Stimulated activated CD4-positive, alpha-beta T cell treated with anti-CD3 and anti-CD28 coated beads, Interleukin-12 subunit alpha, Interleukin-12 subunit beta, amount 100 ng/mL, for 24 hours (primary cell): ENCODE measurements at places on chromosomes 5 and 9.

DNA sequence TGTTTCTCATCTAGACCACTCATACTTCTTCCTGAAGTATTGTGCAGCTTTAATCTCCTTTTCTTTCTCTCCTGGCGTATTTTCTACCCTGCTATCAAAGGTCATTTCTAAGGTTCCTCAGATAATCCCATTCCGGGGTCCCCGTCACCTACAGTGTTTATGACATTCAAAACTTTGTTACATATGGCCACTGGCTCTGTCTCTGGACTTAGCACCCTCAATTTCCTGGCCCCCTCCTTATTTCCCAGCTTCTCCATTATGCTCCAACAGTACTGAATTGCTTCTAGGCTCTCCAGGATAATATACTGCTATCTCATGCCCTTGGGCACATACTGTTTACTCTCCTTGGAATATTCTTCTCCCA is 31.2 kb downstream of the RFK start:
- DNase-seq, result no peak

DNA sequence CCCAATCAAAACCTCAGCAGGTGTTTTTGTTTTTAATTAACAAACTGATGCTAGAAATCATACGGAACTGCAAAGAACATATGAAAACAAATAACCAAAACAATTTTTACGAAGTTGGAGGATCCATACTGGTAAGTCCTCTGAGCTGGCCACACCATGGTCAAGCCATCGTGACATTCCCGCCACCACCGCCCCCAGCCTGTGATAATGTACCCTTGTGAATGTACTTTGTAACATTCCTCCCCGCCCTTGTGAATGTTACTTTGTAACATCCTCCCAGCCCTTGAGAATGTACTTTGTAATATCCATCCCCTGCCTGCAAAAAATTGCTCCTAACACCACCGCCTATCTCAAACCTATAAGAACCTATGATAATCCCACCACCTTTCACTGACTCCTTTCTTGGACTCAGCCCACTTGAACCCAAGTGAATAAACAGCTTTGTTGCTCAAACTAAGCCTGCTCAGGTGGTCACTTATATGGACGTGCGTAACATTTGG is 63.3 kb downstream of the RAPGEF6 start:
- DNase-seq, result no peak

- no peak for DNase-seq
These were observed 26.2 kb downstream of the SNX24 start for GRCh38 chr5:122871661-122872060.

GRCh38 chr9:120435091-120435490 is 144.9 kb downstream of the CDK5RAP2 start:
- no peak for DNase-seq

GRCh38 chr5:10630126-10630525 is 66.3 kb downstream of the ANKRD33B start:
- DNase-seq, result no peak

DNA sequence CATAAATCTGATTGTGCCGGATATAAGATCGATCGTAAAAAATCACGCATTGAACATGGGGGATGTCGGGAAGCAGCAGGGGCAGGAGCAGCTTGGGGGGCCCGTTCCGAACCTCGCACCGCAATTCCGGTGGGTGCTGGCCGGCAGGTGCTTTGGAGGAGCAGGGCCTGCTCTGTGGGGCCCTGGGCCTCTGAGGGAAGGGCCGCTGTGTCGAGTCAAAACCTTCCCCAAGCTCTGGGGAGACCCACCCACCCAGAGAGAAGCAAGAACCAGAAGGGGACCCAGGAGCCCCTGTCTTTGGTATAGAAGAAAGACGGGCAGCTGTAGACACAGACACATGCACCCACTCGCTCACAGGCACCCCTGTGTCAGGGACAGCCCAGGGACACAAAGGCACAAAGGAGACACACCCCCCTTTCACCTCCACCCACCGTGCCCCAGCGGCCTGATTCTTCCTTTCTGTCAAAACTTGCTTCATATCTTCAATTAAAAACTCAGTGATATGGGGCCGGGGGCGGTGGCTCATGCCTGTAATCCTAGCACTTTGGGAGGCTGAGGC is 49.4 kb upstream of the ZBTB43 start:
- no peak for DNase-seq

DNA sequence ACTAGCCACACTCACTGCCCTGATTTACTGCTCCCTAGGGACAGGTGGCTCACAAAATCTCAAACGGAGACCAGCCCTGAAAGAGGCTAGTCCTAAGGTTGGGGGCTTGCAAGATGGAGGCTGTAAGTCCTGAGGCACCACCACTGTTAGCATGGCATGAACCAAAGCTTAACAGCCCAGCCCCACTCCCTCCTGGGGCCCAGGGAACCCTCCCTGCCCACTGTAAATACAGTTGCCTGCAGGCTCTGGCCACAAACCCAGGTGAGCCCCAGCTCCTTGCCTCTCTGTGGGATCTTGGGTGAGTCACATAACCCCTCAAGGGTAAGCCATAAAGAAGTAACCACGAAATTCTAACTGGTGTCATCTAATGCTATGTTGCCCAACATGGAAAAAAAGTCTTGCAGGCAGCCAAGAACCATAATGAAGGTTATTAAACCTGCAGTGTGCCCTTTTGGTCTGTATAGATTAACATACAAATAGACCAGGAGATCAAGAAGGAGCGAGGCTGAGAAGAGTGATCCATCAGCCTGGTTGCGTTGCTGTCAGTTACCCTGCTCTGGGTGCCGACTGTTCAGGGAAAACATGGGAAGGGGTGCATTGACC is 1.7 kb upstream of the POMT1 start:
- no peak for DNase-seq
